ENCODE measurements at places on chromosomes 6 and 20. TPM values are rescaled to one million over a fixed set of nuclear protein-coding genes. Genes with fewer than 3 reads are reported as not detected.

- H3K27me3 ChIP-seq = no peaks in the 10 kb centered on the region
- H3K4me3 ChIP-seq = no peak overlapping the region
- H3K4me1 ChIP-seq = peaks cover 40% of the 10 kb centered on the region
These were observed 5.5 kb downstream of the FOXS1 start for GRCh38 chr20:31839782-31840487.

The TBXT gene
- not detected for total RNA-seq

The MUC21 gene
- total RNA-seq = 207 TPM

GRCh38 chr20:61692479-61692878, 373.2 kb downstream of the TAF4 start:
- H3K4me1 ChIP-seq = no peaks in the 10 kb centered on the region
- no peak overlapping the region for H3K27ac ChIP-seq
- no peak overlapping the region for H3K4me3 ChIP-seq
- no peak for DNase-seq

DNA sequence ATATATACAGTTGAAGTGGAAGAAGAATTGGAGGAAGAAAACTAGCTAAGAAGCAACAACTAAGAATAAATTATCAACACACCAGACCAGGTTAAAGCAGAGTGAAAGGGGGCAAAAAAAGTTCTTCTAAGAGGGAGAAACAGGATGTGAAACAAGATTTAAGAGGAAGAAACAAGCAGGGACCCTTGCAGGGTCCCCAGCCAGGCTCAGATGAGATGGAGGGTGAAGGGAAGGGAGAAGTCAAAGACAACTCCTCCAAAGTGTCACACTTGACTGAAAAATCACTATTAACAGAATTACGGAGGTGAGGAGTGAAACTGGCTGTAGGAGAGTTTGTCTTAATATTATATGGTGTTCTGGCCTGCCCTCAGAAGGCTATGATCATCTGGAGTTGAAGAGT, 65.4 kb downstream of the MTFR2 start:
- no peaks in the 10 kb centered on the region for H3K27me3 ChIP-seq
- no peak for DNase-seq
- H3K4me1 ChIP-seq = no peaks in the 10 kb centered on the region

- no peak for DNase-seq
- H3K27ac ChIP-seq = no peak overlapping the region
- no peak overlapping the region for H3K4me3 ChIP-seq
- H3K4me1 ChIP-seq = no peaks in the 10 kb centered on the region
- no peaks in the 10 kb centered on the region for H3K36me3 ChIP-seq
These were observed 18.8 kb upstream of the EZR start for GRCh38 chr6:158837684-158838625.

- no peaks in the 10 kb centered on the region for H3K36me3 ChIP-seq
- H3K27me3 ChIP-seq = no peaks in the 10 kb centered on the region
- peaks cover 30% of the 10 kb centered on the region for H3K4me1 ChIP-seq
- no peak for DNase-seq
- H3K4me3 ChIP-seq = no peak overlapping the region
These were observed 29.4 kb downstream of the NCOA5 start for GRCh38 chr20:46060301-46060881.

GRCh38 chr6:163252061-163252591, 162.4 kb upstream of the QKI start:
- H3K4me3 ChIP-seq = no peak overlapping the region
- H3K4me1 ChIP-seq = no peaks in the 10 kb centered on the region
- no peak overlapping the region for H3K27ac ChIP-seq

DNA sequence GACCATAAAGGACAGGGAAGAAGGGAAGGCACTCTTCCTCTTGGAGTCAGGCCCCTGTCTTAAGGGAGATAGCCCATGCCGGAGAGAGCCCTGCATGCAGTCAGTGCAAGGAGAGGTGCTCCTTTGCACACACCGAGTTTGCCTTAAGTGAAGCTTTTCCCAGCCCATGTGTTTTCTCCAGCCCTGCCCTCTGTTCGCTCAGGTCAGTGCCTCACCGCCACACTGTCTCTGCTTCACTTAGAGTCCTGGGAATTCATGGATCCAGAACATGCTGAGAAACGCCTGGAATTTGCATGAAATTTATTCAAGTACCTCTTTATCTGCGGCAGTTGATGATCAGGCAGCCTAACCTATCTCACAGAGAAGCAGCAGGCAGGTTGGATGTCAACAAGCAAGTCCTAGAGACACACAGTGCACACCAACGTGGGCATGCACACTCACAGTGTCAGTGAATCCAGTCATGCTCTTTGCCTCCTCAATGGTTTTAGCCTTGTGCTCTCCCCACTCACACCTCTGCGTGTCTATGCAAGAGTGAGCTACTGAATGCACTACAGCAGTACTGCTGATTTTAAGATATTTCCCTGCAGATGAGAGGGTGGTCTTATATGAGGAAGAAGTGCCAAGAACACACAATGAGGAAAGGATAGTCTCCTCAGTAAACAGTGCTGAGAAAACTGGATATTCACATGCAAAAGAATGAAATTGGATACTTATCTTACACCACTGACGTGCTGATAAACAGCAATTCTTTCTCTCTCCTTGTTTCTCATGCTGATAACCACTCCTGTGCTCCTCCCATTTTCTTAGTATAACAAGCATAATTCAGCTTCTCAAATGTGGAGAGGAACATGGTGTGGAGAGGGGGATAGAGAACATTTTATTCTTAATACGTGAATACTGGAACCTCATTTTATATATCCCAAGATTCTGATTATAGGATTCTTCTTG, 295.1 kb upstream of the CDYL start:
- no peak for DNase-seq
- no peaks in the 10 kb centered on the region for H3K4me1 ChIP-seq
- H3K36me3 ChIP-seq = no peaks in the 10 kb centered on the region
- no peaks in the 10 kb centered on the region for H3K27me3 ChIP-seq

The ANKRD60 gene
- total RNA-seq = not detected

- H3K27me3 ChIP-seq = no peaks in the 10 kb centered on the region
- DNase-seq = no peak
- H3K4me1 ChIP-seq = no peaks in the 10 kb centered on the region
- no peaks in the 10 kb centered on the region for H3K36me3 ChIP-seq
These were observed 113.6 kb upstream of the SLC22A16 start for GRCh38 chr6:110589865-110590513.

DNA sequence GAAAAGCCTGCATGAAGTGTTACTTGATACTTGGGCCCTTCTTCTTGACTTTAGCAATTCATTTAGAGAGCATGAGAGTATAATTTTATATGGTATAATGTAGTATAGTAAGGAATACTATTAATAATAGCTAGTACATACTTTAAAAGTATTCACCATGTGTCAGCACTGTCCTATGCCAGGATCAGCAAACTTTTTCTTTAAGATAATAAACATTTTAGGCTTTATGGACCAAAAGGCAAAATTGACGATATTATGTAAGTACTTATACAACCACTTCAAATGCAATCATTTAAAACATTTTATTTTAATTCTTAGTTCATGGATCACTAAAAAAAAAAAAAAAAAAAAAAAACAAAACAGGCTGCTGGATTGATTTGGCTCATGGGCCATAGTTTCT, 163.9 kb downstream of the IBTK start:
- H3K4me1 ChIP-seq = no peaks in the 10 kb centered on the region
- DNase-seq = no peak
- no peak overlapping the region for H3K27ac ChIP-seq

The CCN6 gene
- not detected for total RNA-seq

DNA sequence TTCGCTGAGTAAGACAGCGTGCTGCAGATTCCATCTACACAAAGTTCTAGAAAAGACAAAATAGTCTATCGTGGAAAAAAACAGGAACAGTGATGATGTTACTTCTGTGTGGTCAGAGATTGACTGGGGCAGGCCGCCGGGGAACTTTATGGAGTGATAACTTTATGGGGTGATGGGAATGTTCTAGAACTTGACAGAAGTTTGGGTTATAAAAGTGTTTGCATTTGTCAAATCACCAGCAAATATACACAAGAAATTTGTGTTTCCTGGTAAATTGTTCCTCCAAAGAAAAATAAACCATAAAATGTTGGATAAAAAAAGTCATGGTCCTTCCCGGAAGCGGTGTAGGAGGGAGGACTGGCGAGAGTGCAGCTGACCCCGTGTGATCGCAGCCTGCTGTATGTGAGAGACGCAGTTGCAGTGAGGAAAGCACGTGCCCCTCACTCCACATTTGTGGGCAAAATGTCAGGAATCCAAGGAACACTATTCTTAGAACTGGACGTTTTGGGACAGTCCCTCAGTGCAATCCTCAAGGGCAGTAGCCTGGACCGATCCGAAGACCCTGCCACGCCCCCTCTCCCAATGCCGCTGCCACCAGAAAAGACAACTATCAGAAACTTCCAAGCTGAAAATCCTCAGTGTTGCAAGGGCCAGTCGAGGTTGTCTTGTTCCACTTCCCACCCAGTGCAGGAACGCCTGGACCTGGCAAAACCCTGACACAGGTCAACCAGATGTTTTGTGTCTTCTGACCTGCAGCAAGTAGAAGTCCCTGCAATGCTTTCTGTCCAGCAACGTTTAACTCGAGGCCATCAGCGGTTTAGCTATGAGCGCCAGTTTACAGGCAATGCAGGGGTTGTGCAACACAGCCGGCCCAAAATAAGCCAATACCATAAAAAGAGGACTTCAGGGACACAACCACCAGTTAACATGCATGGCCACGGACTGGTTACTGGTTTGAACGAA, 80.5 kb upstream of the QKI start:
- no peaks in the 10 kb centered on the region for H3K27me3 ChIP-seq
- H3K27ac ChIP-seq = peak overlapping the region; percentile 27
- no peaks in the 10 kb centered on the region for H3K36me3 ChIP-seq
- H3K4me3 ChIP-seq = no peak overlapping the region
- no peaks in the 10 kb centered on the region for H3K4me1 ChIP-seq

- no peaks in the 10 kb centered on the region for H3K36me3 ChIP-seq
- H3K4me3 ChIP-seq = no peak overlapping the region
- H3K4me1 ChIP-seq = no peaks in the 10 kb centered on the region
- no peak for DNase-seq
These were observed 63.8 kb upstream of the DYNLRB1 start for GRCh38 chr20:34452281-34452982.

The ENPP5 gene
- 2.5 TPM for total RNA-seq

DNA sequence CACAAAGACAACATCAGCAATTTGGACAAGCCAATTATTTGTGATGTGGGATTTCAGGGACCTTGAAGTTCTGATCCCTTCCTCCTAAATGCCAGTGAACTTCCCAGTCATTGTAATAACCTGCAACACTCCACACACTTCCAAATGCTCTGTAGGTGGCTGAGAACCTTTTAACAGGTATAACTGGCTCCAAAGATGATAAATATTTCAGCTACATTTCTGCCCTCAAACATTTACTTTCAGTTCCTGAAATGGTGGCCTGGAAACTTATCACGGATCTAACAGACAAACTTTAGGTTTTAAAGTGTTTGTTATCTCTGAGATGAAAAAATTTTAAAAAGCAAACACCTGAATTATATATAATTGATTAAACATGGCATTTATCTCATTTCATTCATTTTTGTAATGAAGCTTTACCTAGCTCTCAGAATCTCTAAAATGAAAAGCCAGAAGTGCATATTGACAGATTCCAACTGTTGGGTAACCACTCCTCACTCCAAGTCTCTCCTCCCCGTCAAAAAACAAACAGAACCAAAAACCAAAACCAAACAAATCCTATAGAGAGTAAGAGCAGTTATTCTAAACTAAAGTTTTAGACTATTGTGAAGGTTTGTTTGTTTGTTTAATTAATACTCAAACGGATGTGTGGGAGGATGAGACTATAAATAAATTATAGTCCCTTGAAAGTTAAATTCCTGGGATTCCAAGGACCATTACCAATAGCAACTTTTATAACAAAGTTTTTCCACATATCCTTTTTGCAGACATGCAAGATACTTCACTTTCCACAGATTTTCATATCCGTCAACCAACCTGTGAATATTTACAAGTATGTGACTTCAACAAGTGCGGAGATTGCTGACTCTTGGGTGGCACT, 12.4 kb upstream of the KIAA0408 start:
- H3K36me3 ChIP-seq = peaks cover 3% of the 10 kb centered on the region
- no peaks in the 10 kb centered on the region for H3K27me3 ChIP-seq
- no peak overlapping the region for H3K4me3 ChIP-seq
- H3K4me1 ChIP-seq = no peaks in the 10 kb centered on the region

- no peak overlapping the region for H3K4me3 ChIP-seq
- peaks cover 15% of the 10 kb centered on the region for H3K4me1 ChIP-seq
- peaks cover 9% of the 10 kb centered on the region for H3K36me3 ChIP-seq
- DNase-seq = peak; percentile 82
- H3K27ac ChIP-seq = no peak overlapping the region
- no peaks in the 10 kb centered on the region for H3K27me3 ChIP-seq
These were observed 22.9 kb upstream of the PYGB start for GRCh38 chr20:25224941-25225340.

DNA sequence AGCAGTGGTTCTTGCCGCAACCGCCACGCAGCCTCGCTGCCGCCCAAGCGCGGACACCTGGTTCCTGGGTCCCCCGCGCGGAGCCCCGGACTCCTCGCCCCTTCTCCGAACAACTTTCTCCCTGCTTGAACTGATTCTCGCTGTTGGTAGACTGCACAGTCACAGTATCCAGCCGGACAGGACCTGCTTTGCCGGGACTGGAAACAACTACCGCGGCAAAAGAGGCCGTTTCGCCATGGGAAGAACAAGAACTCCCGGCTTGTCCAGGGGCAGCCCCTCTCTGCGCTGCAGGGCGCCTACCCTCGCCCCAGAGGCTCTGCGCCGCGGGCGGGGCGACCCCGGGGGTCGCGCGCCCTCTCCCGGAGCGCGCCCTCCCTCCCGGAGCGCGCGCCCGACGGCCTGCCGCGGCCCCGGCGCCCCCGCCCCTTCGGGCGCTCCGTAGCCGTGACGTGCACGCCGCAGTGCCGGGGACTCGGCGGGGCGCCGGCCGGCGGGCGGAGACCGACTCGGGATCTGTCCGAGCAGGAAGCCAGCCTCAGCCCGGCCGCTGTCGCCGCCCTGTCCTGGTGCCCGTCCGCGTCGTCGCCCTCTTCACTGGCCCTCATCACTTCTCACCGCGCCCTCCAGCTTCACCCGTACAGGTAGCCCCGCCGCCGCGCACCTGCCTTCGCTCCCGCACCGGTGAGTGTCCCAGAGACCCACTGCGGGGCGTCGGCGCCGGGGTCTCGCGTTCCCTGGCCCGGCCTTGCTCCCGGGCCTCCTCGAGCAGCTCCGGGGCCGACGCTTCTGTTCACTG, at the start of gene MYO6:
TSS of gene MYO6 (plus strand) at position 497 of the 796 bp plus-strand sequence. CDS start 68,309 bp downstream, outside the sequence.
- peak; percentile 88 for DNase-seq
- H3K36me3 ChIP-seq = no peaks in the 10 kb centered on the region
- H3K4me1 ChIP-seq = peaks cover 41% of the 10 kb centered on the region
- H3K27ac ChIP-seq = peak within 1 kb of the TSS; percentile 94
- H3K4me3 ChIP-seq = peak within 1 kb of the TSS; percentile 99

GRCh38 chr6:38131527-38131965, 312.0 kb downstream of the ZFAND3 start:
- DNase-seq = no peak
- H3K27me3 ChIP-seq = no peaks in the 10 kb centered on the region
- H3K4me3 ChIP-seq = no peak overlapping the region
- no peaks in the 10 kb centered on the region for H3K36me3 ChIP-seq
- no peaks in the 10 kb centered on the region for H3K4me1 ChIP-seq
- no peak overlapping the region for H3K27ac ChIP-seq

DNA sequence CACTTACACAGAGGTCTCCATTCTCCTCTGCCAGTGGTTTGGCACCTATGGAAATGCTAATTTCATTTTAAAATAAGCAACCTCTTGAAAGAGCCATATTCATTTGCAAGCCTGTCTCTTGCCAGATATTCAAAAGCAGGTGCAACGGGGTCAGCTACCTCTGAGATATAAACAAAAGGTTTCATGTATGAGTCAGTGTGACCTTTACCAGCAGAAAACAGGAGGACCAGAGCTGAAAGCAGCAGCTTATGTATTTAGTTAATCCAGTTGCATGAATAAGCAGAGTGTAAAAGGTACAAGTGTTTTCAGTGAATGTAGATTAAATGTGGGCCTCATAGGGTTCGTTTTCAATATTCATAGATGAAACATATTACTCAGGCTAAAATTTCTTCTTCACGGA, 56.0 kb downstream of the TENT5A start:
- DNase-seq = no peak
- H3K4me3 ChIP-seq = no peak overlapping the region
- no peaks in the 10 kb centered on the region for H3K27me3 ChIP-seq
- no peak overlapping the region for H3K27ac ChIP-seq
- H3K36me3 ChIP-seq = no peaks in the 10 kb centered on the region

The PRKN gene
- total RNA-seq = 4.9 TPM

All from vagina (tissue), 2 donors.